ENCODE measurements at places on chromosomes 1 and 21. TPM values are rescaled to one million over a fixed set of nuclear protein-coding genes. Genes with fewer than 3 reads are reported as not detected.

GRCh38 chr1:93597709-93598108 is 83.9 kb downstream of the BCAR3 start:
- H3K4me1 ChIP-seq, result peaks cover 16% of the 10 kb centered on the region
- peaks cover 29% of the 10 kb centered on the region for H3K36me3 ChIP-seq
- no peak for DNase-seq
- H3K4me3 ChIP-seq, result no peak overlapping the region
- no peak overlapping the region for H3K27ac ChIP-seq

GRCh38 chr1:20089328-20090077 is 19.5 kb downstream of the PLA2G5 start:
- DNase-seq, result no peak
- H3K4me3 ChIP-seq, result no peak overlapping the region
- H3K27ac ChIP-seq, result no peak overlapping the region
- 0 out of 2 replicates have a peak, but pooled peaks cover 4% of the 10 kb centered on the region for H3K27me3 ChIP-seq
- H3K36me3 ChIP-seq, result no peaks in the 10 kb centered on the region

DNA sequence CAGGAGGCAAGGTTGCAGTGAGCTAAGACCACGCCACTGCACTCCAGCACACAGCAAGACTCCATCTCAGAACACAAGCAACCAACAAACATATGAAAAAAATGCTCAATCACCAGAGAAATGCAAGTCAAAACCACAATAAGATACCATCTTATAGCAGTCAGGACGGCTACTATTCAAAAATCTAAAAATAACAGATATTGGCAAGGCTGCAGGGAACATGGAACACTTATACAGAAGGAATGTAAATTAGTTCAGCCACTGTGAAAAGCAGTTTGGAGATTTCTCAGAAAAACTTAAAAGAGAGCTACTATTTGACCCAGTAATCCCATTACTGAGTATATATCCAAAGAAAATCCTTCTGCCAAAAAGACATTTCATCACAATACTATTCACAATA is 27.6 kb upstream of the POGK start:
- H3K27ac ChIP-seq, result no peak overlapping the region
- H3K27me3 ChIP-seq, result 0 out of 2 replicates have a peak, but pooled peaks cover 7% of the 10 kb centered on the region
- no peaks in the 10 kb centered on the region for H3K36me3 ChIP-seq
- no peaks in the 10 kb centered on the region for H3K4me1 ChIP-seq

DNA sequence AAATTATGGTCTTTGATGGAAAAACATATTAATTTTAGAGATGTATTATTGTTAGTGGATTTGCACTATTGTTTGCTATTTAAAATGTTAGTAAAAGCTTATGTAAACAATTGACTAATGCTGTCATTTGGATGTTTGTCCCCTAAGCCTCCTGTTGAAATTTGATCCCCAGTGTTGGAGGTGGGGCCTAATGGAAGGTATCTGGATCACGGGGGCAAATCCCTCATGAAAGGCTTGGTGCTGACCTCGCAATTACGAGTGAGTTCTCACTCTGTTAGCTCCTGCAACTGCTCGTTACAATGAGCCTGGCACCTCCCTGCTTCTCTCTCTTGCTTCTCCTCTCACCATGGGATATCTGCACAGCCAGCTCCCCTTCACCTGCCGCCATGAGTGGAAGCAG is 14.3 kb downstream of the TMEM35B start:
- no peaks in the 10 kb centered on the region for H3K27me3 ChIP-seq
- H3K27ac ChIP-seq, result no peak overlapping the region
- DNase-seq, result no peak
- no peaks in the 10 kb centered on the region for H3K4me1 ChIP-seq
- no peak overlapping the region for H3K4me3 ChIP-seq
- no peaks in the 10 kb centered on the region for H3K36me3 ChIP-seq

DNA sequence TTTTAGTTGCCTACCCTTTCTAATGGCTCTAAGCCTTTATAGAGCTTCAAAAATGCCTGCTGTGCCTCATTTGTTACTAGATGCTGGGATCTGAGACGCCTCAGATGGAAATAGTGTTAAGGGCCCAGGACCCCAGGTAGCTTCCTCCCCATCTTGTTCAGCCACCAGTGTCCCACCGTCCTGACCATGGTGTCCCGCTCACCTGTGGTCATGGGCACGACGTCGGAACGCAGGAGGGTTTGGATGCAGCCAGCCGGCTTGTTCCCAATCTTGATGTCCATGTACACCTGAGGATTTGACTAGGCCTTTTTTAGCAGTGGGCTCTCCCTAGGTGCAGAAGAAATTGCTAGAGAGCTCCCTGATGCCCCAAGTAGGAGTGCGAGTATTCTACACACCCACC is 31.1 kb downstream of the PABPC4 start:
- no peak overlapping the region for H3K4me3 ChIP-seq
- DNase-seq, result no peak
- H3K27me3 ChIP-seq, result no peaks in the 10 kb centered on the region
- no peak overlapping the region for H3K27ac ChIP-seq
- H3K36me3 ChIP-seq, result peaks cover 7% of the 10 kb centered on the region

- no peak for DNase-seq
- no peaks in the 10 kb centered on the region for H3K4me1 ChIP-seq
- H3K27ac ChIP-seq, result no peak overlapping the region
- H3K4me3 ChIP-seq, result no peak overlapping the region
Measured at GRCh38 chr21:25901330-25901979, 166.7 kb downstream of the GABPA start.

DNA sequence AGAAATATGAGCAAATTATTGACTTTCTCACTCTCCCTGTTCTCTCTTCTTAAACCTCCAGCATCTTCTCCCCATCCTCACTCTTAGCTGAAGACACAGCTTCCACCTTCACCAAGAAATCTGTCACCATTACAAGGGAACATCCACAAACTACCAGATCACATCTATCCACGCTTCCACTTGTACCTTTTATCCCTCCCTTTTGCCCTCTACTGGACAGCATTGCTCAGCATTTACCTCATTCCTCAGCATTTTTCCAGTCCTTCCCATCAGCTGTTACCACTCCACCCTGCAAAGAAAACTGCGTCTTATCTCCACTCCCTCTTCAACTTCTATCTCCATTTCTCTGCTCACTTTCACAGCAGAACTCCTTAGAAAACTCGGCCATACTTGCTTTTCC is 42.6 kb downstream of the KCNJ6 start:
- no peak overlapping the region for H3K27ac ChIP-seq
- no peaks in the 10 kb centered on the region for H3K27me3 ChIP-seq
- DNase-seq, result no peak

DNA sequence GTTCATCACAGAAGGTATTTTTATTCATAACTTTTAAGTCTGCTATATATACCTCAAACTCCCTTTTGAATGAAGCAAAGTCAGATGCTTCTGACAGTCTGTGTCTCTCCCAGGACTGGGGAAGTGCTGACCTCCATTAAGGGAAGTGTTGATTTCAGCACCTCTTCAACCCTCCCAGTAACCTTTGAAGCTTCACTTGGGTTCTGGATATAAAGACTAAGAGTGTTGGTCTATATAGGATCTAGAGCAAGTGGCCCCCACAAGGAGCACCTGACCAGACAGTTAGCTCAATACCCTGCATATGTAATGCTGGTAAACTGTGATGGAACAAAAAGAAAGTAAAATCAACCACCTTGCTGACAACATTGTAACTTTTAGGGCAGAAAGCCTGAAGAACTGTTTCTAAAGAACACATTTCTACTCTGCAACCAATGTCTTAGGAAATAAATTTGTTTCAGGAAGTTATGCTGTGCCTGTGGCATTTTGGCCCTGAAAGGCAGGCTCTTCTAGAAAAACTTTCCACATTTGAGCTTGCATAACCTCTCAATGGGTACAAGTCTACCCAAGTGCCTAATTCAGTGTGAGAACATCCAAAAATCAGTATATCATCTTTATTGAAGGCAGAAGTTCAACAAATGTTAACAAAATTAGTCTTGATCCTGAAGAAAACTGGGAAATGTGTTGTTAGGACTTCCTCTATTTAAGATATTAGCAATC is 865 bp upstream of the PTPN22 start:
- no peaks in the 10 kb centered on the region for H3K36me3 ChIP-seq
- H3K4me3 ChIP-seq, result no peak overlapping the region
- H3K4me1 ChIP-seq, result peaks cover 27% of the 10 kb centered on the region
- no peak overlapping the region for H3K27ac ChIP-seq
- H3K27me3 ChIP-seq, result no peaks in the 10 kb centered on the region

DNA sequence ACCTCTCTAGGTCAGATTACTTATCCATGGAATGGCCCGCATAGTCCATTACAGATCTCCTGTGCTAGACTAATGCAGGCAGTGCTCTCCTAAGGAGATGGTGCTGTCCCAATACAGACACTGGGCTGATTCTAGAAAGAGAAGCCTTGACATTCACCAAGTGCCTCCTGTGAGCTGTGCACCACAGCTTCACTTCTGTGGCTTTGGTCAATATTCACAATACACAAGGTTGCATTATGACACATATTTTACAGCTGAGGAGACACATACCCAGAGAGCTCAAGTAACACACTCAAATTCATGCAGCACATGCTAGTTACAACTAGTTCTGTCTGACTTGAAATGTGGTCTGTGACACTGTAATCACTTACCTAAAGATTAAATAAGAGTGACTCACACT is 59.4 kb upstream of the LRRC8B start:
- no peak for DNase-seq
- no peaks in the 10 kb centered on the region for H3K27me3 ChIP-seq
- H3K4me1 ChIP-seq, result no peaks in the 10 kb centered on the region
- no peaks in the 10 kb centered on the region for H3K36me3 ChIP-seq
- no peak overlapping the region for H3K4me3 ChIP-seq
- H3K27ac ChIP-seq, result no peak overlapping the region

- no peaks in the 10 kb centered on the region for H3K4me1 ChIP-seq
- no peaks in the 10 kb centered on the region for H3K27me3 ChIP-seq
- no peak overlapping the region for H3K27ac ChIP-seq
- DNase-seq, result no peak
Measured at GRCh38 chr1:197247465-197247864, 20.6 kb upstream of the CRB1 start.

- no peaks in the 10 kb centered on the region for H3K27me3 ChIP-seq
- no peak for DNase-seq
- no peak overlapping the region for H3K4me3 ChIP-seq
- no peaks in the 10 kb centered on the region for H3K4me1 ChIP-seq
Measured at GRCh38 chr1:83860490-83861221, 138.3 kb downstream of the TTLL7 start.

GRCh38 chr1:11878891-11879190 is 20.1 kb upstream of the NPPB start:
- 0 out of 2 replicates have a peak, but pooled peaks cover 1% of the 10 kb centered on the region for H3K27me3 ChIP-seq
- no peaks in the 10 kb centered on the region for H3K4me1 ChIP-seq
- H3K36me3 ChIP-seq, result no peaks in the 10 kb centered on the region
- no peak for DNase-seq

DNA sequence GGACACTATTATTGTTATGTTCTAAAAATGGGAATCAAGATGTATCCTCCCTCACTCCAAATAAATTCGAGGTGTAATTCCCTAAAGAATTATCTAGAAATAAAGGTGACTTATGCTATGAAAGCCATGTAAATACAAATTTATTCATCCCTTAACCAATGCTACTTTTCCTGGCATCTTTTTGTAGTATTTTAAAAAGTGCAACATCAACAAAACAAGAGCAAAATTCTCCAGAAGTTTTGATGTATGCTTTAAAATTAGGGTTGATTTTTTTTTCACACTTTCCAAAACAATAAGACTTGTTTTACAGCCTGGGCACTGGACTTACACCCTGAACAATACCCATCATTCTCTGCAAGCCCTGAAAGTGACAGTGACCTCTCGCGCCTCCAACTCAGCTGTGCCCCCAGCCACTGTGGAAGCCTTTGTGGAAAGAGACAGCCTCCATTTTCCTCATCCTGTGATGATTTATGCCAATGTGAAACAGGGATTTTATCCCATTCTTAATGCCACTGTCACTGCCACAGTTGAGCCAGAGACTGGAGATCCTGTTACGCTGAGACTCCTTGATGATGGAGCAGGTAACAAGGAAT is 21.4 kb upstream of the CLCA1 start:
- no peak for DNase-seq
- no peak overlapping the region for H3K4me3 ChIP-seq
- no peaks in the 10 kb centered on the region for H3K27me3 ChIP-seq

DNA sequence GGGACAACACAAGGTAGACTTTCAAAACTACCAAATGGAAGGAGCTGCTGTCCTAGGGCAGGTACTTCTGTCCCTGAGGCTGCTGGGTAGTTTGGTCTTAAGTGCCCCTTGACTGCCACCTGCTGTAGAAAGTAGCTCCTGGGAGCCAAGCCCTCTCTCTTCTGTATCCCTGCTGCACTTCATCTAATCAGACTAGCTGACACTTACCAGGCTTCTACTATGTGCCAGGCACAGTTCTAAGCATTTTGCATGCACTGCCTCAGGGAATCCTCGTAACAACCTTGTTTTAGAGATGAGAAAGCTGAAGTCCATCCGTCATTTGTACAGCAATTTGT is 15.9 kb upstream of the SRSF4 start:
- H3K4me1 ChIP-seq, result peaks cover 12% of the 10 kb centered on the region
- H3K27me3 ChIP-seq, result no peaks in the 10 kb centered on the region
- H3K27ac ChIP-seq, result no peak overlapping the region
- peaks cover 62% of the 10 kb centered on the region for H3K36me3 ChIP-seq
- H3K4me3 ChIP-seq, result no peak overlapping the region

GRCh38 chr1:175520186-175520585 is 223.2 kb downstream of the TNR start:
- no peak overlapping the region for H3K4me3 ChIP-seq
- H3K36me3 ChIP-seq, result no peaks in the 10 kb centered on the region
- H3K27ac ChIP-seq, result no peak overlapping the region
- H3K27me3 ChIP-seq, result no peaks in the 10 kb centered on the region
- H3K4me1 ChIP-seq, result no peaks in the 10 kb centered on the region
- no peak for DNase-seq

FMN2 gene
- 32.6 TPM for total RNA-seq

CAPN2 gene
- 155 TPM for total RNA-seq

TMCO4 gene
- 19.1 TPM for total RNA-seq

OR2T33 gene
- total RNA-seq, result not detected

LCE1C gene
- not detected for total RNA-seq

SMCP gene
- total RNA-seq, result not detected

AVPR1B gene
- not detected for total RNA-seq

SHISAL2A gene
- not detected for total RNA-seq

DISP1 gene
- 3.7 TPM for total RNA-seq

All from SJSA1 (cell line).